Endodermal cell (in vitro differentiated cells): ENCODE measurements at places on chromosomes 7 and 10. TPM values are rescaled to one million over a fixed set of nuclear protein-coding genes. Genes with fewer than 3 reads are reported as not detected.
A peak's percentile ranks its signal among the peaks of the same experiment; 100 is the strongest.

DNA sequence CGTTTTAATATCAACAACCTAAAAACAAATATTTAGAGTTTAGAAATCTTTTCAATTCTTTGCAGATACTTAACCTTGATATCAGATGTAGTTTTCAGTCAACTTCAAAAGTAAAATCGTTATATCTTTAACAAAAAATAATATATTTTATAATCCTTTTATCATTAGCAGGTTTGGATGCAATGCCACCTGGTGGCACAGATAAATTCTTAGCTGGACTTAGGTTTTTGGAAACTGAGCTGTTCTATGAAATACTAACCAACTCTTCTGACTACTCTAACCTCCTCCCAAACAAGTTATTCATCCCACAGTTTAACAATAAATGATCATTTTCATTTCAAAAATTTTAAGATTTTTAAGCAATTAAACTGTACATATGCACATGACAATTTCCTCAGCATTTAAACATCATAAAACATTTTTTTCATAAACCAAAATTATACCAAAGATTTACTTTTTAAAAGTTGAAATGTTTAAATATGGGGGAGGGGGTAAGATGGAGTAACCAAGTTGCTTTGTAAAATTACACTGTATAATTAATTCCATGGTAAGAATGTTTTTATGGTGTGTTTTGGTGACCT, 56.9 kb downstream of the HIBADH start:
- no peaks in the 10 kb centered on the region for H3K27me3 ChIP-seq
- peak overlapping the region; percentile 64 for H3K4me3 ChIP-seq
- H3K4me1 ChIP-seq = peaks cover 30% of the 10 kb centered on the region
- no peak for DNase-seq
- H3K36me3 ChIP-seq = no peaks in the 10 kb centered on the region

HOXA11 gene
- total RNA-seq = not detected in 2 replicates

- H3K36me3 ChIP-seq = no peaks in the 10 kb centered on the region
- peak; percentile 98 for DNase-seq
- peak overlapping the region; percentile 21 for H3K4me3 ChIP-seq
- H3K27me3 ChIP-seq = no peaks in the 10 kb centered on the region
Observed at GRCh38 chr10:73965890-73966768, 31.8 kb upstream of the VCL start.

GRCh38 chr10:91061187-91061586, 140.3 kb upstream of the ANKRD1 start:
- H3K36me3 ChIP-seq = no peaks in the 10 kb centered on the region
- DNase-seq = no peak
- no peak overlapping the region for H3K27ac ChIP-seq
- H3K4me3 ChIP-seq = no peak overlapping the region
- H3K4me1 ChIP-seq = peaks cover 3% of the 10 kb centered on the region
- H3K27me3 ChIP-seq = no peaks in the 10 kb centered on the region

TRDMT1 gene
- total RNA-seq = 7.7 to 11.7 TPM (median 8.1 TPM) in 3 replicates

GRCh38 chr10:70908406-70909296, 20.3 kb upstream of the PCBD1 start:
- H3K4me1 ChIP-seq = peaks cover 4% of the 10 kb centered on the region
- H3K36me3 ChIP-seq = no peaks in the 10 kb centered on the region
- no peaks in the 10 kb centered on the region for H3K27me3 ChIP-seq
- H3K4me3 ChIP-seq = no peak overlapping the region

SPDYE8 gene
- total RNA-seq = not detected in 2 replicates

DNA sequence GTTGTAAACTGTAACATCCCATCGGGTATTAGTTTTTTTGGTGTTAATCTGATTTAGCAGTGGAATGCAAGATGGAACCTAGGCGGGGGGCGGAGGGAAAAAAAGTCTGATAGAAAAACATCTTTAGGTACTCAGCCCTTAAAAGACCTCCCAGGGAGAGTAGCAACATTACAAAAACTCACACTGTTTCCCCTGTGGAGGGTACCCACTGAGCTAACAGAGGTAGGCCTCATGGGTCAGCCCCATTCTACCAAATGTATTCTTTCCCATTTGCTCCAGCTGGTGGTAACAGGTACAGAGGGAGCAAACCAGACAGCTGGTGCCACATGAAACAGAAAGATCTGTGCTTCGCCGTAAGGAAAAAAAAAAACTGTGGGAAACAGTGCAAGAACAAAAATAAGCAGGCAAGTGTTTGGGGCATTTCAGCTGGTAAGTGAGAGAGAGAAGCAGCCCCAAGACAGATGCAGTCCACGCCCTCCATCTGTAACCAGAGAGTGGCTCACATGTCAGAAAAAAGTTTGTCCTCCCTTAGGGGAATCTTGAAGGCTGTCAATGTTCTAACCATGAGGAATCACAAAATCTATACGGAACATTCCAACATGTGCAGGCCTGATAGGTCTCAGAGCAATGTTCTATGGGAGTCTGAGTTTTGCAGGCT, 65.3 kb downstream of the HOXA1 start:
- DNase-seq = peak; percentile 75
- H3K27me3 ChIP-seq = peaks cover 16% of the 10 kb centered on the region
- H3K36me3 ChIP-seq = no peaks in the 10 kb centered on the region
- H3K4me3 ChIP-seq = no peak overlapping the region
- H3K4me1 ChIP-seq = no peaks in the 10 kb centered on the region

DNA sequence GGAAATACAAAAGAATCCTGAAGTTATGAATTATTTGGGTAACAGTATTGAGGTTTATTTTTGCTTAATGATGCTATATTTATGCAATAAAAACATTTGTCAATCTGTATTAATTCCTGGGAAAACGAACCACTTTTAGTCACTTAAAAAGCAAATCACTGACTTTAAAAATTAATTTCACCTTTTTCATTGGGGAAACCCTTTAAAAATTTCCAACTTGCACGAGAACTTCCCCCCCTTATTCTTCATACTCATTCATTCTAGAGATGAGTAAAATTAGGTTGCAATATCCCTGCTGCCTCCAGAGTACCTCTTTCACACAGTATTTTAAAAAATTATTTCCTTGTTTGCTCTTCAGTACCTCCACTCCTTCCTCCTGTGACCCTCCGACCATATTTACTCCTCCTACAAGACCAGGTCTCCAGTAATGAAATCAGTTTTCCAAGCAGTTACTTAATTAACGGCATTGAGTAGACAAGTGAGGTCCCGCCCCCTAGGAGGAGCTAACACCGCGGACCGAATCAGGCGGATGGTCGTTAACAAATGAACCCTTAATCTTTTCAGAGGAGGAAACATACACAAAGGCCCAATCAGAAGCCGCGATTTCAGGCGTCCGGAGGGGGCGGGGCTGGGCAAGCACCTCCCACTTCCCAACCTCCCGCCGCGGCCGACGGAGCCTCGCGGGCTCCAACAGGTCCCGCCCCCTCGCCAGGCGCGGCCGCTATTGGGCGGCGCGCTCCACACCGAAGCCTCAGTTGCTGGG, 465 bp upstream of the TRIM24 start:
- no peaks in the 10 kb centered on the region for H3K4me1 ChIP-seq
- peak overlapping the region; percentile 89 for H3K4me3 ChIP-seq
- peak; percentile 99 for DNase-seq
- H3K36me3 ChIP-seq = peaks cover 15% of the 10 kb centered on the region

- peaks cover 10% of the 10 kb centered on the region for H3K36me3 ChIP-seq
- no peak for DNase-seq
- no peak overlapping the region for H3K27ac ChIP-seq
- no peaks in the 10 kb centered on the region for H3K4me1 ChIP-seq
Observed at GRCh38 chr7:141679014-141679413, 23.0 kb downstream of the DENND11 start.
